ENCODE measurements at places on chromosomes 5 and 9.

- DNase-seq, result no peak
Observed at GRCh38 chr9:91660521-91660920, 236.9 kb upstream of the NFIL3 start.

GRCh38 chr5:99587983-99588382 is 659.2 kb upstream of the CHD1 start:
- DNase-seq, result no peak

DNA sequence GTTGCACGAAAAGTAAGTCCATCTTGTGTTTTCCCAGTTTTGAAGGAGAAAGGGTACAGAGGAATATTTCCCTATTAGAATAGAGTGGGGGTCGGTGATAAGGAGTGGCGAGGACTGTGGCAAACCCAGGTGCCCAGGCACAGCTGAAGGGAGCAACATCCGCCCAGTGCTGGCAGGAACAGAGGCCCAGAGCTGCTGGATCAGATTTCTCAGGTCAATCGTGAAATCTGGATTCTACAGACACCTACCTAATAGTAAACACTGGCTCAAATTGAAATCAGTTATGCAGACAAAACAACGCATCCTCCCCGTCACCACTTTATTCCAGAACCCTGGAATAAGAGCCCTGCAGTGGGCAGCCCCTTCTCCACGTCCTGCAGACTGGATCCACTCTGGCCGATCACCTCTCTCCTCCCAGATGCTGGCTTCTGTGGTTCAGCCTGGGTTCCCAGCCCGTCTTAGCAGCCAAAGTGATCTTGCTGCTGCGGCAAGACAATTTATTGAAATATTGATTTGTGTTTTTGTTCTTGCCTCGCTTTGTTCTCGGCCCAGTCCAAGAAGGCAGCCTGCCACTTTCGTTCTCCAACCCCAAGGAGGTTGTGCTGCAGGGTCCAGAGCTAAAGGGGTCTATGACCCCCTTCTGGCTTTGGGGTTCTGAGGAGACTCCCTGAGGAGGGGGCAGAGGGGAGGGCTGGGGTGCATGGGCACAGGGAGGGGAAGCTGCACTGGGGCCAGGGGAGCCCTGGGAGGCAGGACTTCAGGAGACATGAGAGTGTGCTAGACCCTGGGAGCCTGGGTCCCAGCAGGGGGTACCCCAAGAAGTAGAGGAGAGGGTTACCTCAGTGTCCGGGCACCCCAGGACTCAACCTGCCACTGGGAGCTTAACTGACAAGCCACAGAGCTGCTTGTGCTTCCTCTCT is 103.3 kb downstream of the ZNF354C start:
- DNase-seq, result no peak

DNA sequence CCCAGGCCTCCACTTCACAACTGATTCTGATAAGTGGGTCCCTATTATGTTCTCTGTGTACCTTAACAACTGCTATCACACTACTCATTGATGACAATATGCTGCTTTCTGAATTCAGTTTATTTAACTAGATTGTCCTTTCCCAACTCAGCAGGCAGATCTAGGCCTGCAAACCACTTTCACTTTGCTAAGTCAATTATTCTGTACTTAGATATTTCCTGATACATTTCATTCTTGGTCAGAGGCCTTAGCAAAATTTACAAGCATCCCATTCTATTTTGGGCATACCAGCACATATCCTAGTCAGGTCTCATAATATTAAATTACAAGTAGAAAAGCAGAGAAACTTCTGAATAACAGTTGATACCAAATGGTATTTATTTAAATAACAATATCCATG is 235.7 kb upstream of the HAPLN1 start:
- no peak for DNase-seq

- DNase-seq, result peak; percentile 13
Observed at GRCh38 chr9:14277244-14277643, 36.7 kb downstream of the NFIB start.

DNA sequence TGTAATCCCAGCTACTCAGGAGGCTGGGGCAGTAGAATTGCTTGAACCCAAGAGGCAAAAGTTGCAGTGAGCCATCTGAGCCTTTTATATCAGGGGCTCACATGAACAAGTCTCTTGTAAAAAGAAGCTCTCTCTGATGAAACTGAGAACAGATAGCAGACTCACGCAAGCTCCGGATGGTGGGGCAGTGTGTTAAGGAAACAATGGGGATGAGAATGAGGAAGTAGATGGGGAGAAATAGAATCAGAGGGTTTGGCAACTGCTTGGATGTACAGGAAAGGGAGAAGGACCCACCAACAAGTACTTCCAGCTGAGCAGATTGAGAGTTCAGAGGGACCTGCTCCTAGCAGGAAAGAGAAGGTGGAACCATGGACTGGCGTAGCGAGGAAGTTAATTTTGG is 18.6 kb downstream of the TMEM252 start:
- DNase-seq, result no peak

GRCh38 chr5:165497707-165498106 is 1992.3 kb downstream of the MAT2B start:
- no peak for DNase-seq

DNA sequence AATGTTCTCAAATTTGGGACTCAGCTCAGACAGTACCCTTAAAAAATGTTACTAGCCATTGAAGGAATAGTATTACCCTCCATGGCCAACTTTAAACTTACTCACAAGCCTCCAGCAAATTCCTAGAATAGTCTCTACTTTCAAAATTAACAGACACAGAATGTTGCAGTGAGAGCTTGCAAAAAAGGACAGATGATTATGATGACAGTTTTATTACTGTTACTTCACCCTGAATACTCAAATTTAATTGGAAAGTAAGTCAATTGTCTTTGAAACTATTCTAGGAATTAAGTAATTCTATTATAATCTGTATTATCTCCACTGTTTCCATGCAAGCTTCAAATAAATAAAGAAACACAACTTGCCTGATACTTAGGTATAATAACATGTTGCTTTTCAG is 288.3 kb downstream of the SLF1 start:
- no peak for DNase-seq
